ENCODE measurements at places on chromosomes 16 and 17.

GRCh38 chr16:31480851-31481536 is 1.9 kb upstream of the SLC5A2 start:
- no peak for DNase-seq

GRCh38 chr17:16947470-16947869 is 24.4 kb downstream of the TNFRSF13B start:
- no peak for DNase-seq

DNA sequence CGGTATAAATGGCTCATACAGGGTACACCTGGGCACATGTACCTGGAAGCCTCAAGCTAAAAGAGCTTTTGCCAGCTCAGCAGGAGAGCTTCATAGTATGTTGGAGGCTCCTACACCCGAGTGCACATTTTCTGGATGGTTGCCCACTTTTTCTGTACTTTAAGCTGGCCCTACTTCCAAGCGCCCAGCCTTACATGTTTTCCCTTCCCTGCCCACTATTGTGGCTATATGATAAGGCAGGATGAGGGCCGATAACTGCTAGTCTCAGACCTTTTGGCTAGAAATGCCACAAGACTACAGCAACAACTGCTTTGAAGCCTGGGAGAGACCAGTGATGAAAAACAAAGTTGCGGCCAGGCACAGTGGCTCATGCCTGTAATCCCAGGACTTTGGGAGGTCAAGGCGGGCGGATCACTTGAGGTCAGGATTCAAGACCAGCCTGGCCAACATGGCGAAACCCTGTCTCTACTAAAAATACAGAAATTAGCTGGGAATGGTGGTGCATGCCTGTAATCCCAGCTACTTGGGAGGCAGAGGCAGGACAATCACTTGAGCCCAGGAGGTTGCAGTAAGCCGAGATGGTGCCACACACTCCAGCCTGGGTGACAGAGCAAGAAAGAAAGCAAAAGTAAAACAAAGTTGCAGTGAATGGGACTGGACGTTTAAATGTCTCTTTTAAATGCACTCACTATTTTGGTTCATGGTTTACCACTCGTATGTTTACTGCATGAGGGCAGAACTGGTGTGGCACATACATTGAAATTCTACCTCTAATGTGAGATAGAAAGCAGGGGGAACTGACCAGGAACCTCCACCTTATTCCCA is 14.2 kb upstream of the MARCHF10 start:
- no peak for DNase-seq

DNA sequence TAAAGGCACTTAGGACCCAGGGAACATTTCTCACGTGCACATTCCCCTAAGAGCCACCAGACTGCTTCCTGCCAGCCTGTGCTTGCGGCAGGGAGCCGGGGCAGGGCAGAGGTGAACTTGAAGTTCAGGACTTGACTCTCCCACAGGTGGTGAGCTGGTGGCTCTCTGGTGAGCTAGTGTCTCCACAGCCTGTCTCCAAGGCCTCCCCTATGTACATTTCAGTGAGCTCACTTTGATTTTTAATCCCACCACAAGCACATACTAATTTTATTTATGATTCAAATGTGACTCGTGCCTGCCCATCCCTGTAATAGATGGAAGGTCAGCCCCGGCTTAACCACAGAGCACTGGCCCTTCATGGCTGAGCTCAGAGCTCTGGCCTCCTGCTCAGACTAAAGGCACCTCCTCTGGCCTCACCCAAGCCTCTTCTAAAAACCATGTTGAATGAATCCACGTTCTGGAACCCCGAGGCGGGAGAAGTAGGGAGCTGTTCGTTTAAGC is 9.2 kb downstream of the SNN start:
- no peak for DNase-seq

DNA sequence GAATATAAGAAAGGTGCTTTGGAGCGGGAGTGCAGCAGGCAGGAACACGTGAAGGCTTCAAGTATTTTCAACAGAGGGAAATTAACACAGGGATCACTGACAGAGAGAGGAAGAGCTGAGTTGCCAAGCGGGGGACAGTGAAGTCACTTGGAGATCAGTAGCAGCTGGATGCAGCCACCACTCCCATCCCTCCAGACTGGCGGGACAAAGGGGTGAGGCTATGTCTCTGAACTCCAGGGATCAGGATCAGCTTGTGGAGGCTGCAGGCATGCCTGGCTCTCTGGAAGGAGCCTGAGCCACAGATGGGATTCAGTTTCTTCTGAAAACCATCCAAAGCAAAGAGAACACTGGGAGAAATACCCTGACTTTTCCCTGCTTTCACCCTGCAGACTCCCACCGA is 113.7 kb upstream of the IRX3 start:
- DNase-seq: no peak

- DNase-seq: no peak
Measured at GRCh38 chr17:43377056-43377810, 21.6 kb upstream of the ARL4D start.

DNA sequence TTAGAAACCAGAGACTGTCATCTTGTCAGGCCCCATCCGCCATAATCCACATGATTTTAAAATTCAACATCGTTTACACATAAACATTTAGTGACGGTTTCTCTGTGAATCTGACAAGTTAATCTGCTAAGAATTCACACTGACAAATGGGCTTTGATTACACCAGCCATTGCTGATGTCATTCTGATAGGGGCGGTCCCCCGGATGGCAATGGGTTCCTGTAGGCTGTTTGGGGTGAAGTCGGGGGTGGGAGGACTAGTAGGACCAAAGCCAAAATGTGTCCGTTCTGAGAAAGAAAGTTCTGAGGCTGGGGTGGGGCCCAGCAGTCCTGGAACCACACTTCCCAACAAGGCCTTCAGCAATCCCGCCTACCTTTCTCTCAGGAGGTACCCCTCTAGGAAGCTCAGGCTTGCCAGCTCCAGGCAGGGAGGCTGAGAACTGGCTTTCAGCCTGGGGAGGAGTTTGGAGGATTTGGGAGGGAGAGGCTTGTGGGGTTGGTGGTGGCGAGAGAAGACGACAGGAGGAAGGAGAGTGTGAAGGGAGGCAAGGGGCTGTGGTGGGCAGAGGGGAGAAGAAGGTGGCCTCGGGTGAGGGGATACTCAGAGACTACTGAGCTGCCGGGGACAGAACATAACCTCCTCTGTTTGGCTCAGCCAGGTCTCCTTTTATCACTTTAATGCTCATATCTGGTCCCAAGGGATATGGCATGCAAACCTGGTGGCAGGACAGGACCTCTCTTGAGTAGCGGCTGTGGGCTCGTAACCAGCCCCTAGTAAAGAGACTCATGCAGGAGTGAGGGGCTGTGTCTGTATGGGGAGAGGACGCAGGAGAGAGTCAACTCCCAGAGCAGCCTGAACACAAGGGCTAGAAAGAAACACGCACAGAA is 8.6 kb downstream of the HIC1 start:
- no peak for DNase-seq

DNA sequence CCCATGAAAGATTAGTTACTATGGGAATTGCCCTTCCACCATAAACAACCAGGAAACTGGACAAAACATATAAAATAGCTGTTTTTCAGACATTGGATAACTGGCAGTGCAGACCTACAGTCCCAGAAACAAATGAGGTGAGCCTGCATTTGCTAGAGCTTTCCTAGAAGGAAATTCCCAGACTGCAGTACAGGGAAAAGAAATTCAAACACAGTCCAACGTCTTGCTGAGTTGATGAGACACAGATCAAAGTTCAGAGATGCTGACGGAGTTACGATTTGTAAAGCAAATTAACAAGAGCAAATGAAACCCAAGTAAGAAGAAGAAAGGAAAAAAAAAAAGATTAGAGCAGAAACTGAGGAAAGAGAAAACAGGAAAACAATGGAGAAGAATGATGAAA is 41.3 kb upstream of the MNT start:
- DNase-seq: no peak

- no peak for DNase-seq
Measured at GRCh38 chr16:49491106-49491670, 117.6 kb downstream of the C16orf78 start.

- no peak for DNase-seq
Measured at GRCh38 chr17:61837175-61838051, 25.9 kb downstream of the BRIP1 start.

DNA sequence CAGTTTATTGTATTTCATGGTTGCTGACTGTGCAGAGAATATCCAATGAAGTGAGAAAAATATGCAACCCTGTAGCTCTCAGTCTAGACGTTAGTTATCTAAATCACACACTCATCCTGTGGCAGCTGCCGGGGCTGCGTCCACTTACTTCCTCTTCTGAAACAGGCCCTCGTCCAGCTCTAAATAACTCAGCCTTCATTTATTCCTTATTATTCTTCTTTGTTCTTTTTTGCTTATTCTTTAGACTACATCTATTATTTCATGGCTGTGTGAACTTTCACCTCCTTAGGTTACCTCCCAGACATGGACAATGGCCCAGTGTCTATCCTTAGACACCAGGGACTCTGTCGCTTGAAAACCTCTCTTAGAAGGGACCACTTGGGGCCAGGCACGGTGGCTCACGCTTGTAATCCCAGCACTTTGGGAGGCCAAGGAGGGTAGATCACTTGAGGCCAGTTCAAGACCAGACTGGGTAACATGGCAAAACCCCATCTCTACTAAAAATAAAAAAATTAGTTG is 3.4 kb upstream of the THUMPD1 start:
- no peak for DNase-seq

DNA sequence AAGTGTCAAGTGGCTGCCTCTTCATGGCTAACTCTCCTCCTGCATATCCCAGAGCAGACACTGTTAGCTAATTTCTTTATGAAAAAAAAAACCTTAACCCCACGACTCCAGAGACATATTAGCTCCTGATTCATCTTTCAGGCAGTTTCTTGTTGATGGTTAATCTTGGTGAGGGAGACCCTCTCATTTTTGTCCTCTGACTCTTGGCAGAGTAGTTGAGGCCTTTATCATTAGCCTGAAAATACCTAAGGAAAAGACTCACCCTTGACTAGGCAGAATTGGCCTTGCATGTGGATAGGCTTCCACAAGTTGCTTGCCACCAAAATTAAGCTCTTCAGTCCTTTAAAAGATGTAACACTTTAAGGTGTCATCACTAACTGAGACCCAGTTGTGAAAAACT is 4.0 kb downstream of the CRYBA1 start:
- no peak for DNase-seq

GRCh38 chr16:19524356-19524615 is 544 bp downstream of the CCP110 start:
- DNase-seq: no peak

DNA sequence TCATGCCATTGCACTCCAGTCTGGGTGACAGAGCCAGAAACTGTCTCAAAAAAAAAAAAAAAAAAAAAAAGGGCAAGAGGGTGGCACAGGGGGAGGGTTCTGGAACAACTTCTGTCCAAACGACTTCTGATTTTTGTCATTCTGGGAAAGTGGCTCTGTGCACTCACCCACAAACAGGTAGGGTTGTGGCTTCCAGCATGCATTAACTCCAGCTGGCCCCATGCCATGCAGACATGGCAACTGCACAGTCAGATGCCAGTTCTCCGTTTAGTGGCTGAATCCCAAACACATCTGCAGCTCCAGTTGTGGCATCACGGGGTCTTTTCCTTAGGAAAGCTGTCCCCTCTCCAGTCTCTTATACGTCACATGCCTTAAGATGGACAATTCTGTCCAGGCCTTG is 30.3 kb downstream of the B4GALNT2 start:
- no peak for DNase-seq

DNA sequence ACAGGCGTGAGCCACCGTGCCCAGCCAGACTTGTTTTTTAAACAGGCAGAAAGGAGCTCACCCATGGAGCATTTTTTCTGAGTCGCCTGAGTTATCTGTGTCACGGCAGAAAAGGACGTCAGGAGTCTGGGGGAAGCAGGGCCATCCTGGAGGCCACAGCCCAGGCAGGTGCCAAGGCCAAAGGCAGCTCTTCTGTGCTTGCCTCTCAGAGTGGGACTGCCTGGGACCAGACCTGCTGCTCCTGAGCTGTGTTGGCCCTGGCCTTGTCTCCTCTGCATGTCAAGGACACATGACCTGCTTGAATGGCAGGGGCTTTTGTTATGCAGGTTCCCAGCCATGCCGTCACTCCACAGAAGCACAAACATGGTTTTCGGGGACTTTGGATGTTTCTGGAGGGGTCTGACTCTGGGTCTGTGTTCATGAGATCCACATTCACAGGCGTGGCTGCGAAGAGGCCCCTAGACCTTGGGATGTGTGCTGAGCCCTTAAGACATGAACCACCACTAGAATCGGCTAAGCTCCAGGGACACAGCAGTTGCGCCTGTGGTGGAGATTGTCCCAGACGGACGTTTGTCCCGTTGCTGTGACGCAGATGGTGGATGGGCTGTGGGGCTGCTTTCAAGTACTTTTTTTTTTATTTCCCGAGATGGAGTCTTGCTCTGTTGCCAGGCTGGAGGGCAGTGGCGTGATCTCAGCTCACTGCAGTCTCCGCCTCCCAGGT is 33.8 kb downstream of the FOXK2 start:
- DNase-seq: no peak

DNA sequence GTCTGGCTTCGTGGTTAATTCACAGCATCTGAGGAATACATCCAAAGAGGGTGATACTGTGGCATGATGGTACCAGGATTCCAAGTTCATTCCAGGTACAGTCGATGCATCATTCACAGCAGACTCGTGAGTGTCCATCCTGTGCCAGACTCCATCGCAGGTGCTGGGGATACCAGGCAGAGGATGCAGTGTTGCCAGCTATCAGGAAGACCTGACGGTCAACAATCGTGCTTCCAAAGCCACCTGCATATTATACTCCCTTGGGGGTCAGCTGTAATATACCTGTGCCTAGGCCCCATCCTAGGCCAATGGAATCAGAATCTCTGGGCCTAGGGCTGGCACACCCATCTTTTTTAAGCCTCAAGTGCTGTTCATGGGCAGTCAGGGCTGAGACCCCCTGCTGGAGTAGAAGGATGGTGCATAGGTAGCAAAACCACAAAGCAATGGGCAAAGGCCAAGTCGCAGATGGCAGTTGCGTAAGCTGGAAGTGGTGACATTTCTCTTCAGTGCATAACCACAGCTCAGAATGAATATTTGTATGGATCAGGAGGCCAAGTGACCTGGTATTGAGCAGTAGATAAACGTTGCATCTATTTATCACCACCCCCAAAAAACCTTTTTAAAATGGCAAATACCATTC is 42.9 kb upstream of the C16orf78 start:
- no peak for DNase-seq

GRCh38 chr16:10514369-10515055 is 65.9 kb downstream of the EMP2 start:
- DNase-seq: peak; percentile 45

DNA sequence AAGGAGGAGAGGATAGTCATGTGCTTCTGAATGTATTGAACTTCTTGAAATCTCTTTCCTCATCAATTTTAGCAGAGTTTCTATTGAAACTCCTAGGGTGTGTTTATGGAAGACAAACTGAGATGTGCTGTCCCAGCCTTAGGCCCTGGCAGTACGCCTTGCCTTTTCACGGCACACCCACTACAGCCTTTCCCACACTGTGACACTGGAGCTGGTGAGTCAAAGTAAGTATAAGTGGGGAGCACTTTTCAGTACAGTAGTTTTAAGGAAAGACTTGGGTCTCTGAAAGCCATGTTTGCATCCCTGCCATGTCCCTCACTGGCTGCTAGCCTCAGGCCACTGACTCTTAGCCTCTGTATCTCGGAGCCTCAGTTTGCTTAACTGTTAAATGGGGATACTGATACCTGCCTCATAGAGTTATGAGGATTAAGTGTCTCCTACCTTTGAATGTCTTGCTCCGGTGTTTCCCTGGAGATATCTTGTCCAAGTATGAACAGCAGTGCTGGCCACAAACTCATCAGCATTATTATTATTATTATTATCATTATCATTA is 144.7 kb upstream of the CRHR1 start:
- no peak for DNase-seq
